ENCODE measurements at places on chromosomes 5 and 9. TPM values are rescaled to one million over a fixed set of nuclear protein-coding genes. Genes with fewer than 3 reads are reported as not detected.

The CATSPER3 gene
- 0.40 TPM for total RNA-seq

The MOB3B gene
- total RNA-seq: 0.80 TPM

The SLC27A6 gene
- total RNA-seq: not detected

The FABP6 gene
- total RNA-seq: not detected

The FOXD4L5 gene
- total RNA-seq: 0.07 TPM

The CFAP77 gene
- not detected for total RNA-seq

The ZNF300 gene
- total RNA-seq: 2.4 TPM

The OR1J2 gene
- not detected for total RNA-seq

The S100Z gene
- total RNA-seq: 2.1 TPM

The SIT1 gene
- total RNA-seq: 80.9 TPM

The FLT4 gene
- 0.75 TPM for total RNA-seq
